ENCODE measurements at places on chromosomes 3 and 15.

GRCh38 chr3:130850044-130850797 is 43.7 kb upstream of the ATP2C1 start:
- DNase-seq = peak; percentile 52

GRCh38 chr3:122458992-122459391 is 43.1 kb upstream of the WDR5B start:
- DNase-seq = peak; percentile 82

GRCh38 chr3:192011137-192011536 is 550.2 kb downstream of the PYDC2 start:
- no peak for DNase-seq

DNA sequence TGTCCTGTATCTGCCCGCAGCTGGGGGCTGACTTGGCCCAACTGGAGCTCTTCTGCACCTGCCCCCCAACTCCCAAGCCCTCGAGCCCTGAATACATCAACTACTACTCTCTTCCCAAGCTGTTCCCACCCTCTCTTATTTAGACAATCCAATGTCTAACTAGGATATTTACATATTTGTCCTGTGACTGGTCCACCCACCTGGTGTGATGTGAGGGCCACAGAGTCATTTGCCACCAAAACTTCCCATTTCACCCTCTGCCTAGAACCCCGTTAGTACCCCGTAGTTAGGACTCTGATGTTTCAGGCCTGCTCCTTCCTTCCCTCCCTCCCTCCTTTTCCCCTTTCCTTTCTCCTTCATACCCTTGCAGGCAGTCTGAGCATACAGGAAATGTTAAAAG is 6.4 kb downstream of the CPLX3 start:
- DNase-seq = no peak

GRCh38 chr3:37162501-37163245 is 11.7 kb downstream of the LRRFIP2 start:
- peak; percentile 37 for DNase-seq

DNA sequence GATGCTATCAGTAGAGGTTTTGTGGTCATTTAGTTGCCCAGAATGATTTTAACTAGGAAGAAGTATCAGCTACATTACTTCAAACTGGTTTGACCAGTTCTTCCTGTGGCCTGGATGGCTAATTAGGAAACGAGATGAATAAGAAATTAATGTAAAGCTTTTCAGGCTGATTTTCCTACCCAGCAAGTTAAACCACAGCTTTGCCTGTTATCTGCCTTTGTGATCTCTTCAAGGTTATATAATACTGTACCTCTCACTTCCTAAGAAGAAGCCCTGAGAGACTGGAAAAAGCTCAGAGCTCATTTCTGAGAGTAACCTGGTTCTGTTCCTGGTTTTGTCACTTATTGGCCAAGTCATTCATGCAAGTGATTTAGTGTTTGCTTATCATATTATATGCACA is 782.2 kb upstream of the GOLIM4 start:
- DNase-seq = no peak

GRCh38 chr3:129261894-129262293 is 12.5 kb downstream of the COPG1 start:
- no peak for DNase-seq

GRCh38 chr3:46905213-46905560 is 27.7 kb downstream of the PTH1R start:
- no peak for DNase-seq

Data from adipocyte (in vitro differentiated cells).